Stimulated activated CD4-positive, alpha-beta T cell treated with anti-CD3 and anti-CD28 coated beads, TNF-alpha, amount 100 ng/mL, for 48 hours (primary cell): ENCODE measurements at places on chromosomes 12 and 14.

DNA sequence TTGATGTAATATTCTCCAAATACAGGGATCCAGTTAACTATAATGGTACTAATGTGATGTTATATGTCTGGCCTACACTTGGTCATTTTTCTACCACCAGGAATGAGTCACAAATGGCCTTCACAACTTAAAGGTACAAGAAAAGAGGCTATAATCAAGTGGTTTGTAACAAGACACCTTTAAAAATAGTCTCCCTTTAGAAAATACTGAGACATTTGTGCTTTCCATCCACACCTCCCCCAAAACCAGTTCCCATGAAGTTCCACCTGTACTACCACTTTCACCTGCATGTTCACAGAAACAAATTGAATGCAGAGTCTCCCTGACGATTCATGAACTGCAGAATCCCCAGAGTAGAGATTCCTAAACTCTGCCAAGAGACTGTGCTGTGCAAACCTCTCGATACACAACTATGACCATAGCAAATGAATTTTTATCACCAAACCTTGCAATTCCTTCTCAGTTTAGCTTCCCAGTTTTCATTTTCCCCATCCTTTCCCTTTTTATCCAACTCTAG, 6.0 kb downstream of the BTG1 start:
- no peak for DNase-seq

GRCh38 chr12:84802161-84802560, 110.4 kb downstream of the SLC6A15 start:
- no peak for DNase-seq

DNA sequence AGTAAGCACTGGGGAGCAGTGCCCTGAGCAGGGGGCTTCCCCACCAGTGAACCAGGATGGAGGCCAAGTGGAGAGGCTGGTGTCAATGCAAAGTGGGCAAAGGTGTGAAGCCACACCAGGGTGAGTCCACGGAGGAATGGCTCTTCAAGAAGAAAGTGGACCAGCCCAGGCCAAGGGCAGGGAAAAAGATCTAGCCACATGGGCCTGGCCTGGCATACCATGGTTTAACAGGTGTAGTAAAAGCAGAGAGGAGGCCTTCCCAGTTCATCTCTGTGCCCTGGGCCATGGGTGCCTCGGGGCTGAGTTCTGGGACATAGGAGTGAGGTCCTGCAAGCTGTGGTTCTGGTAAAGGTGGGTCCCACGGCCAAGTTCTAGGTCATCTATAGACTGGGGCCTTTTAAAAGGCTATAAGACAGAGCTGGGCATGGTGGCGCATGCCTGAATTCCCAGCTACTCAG, 153.4 kb downstream of the DPF3 start:
- DNase-seq, result no peak

- no peak for DNase-seq
Observed at GRCh38 chr14:61513986-61514830, 181.1 kb upstream of the HIF1A start.

GRCh38 chr12:92378682-92379479, 233.2 kb upstream of the BTG1 start:
- no peak for DNase-seq

- no peak for DNase-seq
Observed at GRCh38 chr12:52351196-52352059, 15.9 kb downstream of the KRT85 start.

- no peak for DNase-seq
Observed at GRCh38 chr12:49664591-49665239, 41.4 kb downstream of the PRPF40B start.

DNA sequence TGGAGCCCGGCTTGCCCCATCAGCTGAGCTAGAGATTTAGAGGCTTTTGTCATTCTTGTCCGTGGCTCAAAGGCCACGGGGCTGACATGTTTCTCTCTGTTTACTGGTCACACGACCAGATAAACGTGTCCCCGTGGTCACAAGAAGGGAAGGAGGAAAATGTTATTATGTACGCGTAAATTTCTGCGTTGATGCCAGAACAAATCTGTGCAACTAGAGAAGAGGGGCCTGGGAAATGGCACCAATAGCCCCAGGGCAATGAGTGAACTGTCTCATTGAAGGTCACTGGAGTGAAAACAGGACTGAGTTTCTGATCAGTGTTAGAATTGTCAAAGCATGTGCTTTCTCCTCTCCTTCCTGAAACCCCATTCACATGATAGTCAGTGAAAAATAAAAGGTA, 25.3 kb downstream of the OAS2 start:
- no peak for DNase-seq

DNA sequence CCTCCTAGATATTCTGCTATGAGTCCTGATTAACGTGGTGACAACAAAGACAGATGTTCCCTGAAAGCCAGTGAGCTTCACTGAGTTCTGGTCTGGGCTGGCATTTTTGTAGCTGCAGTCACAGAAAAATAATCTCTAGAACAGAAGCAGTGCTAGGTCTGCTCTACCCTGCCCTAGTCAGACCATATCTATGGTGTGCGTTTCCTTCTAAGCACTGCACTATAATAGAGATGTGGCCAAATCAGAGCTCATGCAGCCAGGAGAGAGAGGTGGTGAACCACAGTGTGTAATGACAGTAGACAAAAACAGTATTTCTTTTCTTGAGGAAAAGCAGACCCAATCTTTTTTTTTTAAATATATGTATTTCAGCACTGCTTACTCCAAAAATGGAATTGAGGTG, 76.3 kb downstream of the CMAS start:
- no peak for DNase-seq

- no peak for DNase-seq
Observed at GRCh38 chr12:109461846-109462756, 15.0 kb downstream of the KCTD10 start.

- DNase-seq, result no peak
Observed at GRCh38 chr12:89470741-89471509, 53.7 kb downstream of the GALNT4 start.

GRCh38 chr12:108989376-108989775, 31.5 kb downstream of the SVOP start:
- no peak for DNase-seq

DNA sequence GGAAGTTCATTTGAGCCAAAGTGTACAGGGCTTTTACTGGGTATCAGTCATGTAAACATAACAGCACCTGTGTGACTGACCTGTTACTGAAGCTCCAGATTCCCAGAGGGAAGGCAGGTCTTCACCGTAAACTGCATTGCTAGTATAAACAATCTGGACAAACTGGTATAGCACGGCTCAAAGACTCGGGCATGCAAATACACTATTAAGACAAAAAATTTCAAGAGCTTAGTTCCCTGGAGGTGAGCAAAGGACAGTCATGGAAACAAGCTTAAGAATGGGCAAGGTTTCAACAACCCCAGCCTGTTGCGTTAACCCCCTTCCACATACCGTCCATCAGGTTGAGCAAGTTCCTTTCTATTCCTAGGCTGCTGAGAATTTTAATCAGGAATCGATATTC, 9.4 kb downstream of the PARP11 start:
- DNase-seq, result no peak

- no peak for DNase-seq
Observed at GRCh38 chr12:47714826-47715386, 9.1 kb upstream of the RPAP3 start.

DNA sequence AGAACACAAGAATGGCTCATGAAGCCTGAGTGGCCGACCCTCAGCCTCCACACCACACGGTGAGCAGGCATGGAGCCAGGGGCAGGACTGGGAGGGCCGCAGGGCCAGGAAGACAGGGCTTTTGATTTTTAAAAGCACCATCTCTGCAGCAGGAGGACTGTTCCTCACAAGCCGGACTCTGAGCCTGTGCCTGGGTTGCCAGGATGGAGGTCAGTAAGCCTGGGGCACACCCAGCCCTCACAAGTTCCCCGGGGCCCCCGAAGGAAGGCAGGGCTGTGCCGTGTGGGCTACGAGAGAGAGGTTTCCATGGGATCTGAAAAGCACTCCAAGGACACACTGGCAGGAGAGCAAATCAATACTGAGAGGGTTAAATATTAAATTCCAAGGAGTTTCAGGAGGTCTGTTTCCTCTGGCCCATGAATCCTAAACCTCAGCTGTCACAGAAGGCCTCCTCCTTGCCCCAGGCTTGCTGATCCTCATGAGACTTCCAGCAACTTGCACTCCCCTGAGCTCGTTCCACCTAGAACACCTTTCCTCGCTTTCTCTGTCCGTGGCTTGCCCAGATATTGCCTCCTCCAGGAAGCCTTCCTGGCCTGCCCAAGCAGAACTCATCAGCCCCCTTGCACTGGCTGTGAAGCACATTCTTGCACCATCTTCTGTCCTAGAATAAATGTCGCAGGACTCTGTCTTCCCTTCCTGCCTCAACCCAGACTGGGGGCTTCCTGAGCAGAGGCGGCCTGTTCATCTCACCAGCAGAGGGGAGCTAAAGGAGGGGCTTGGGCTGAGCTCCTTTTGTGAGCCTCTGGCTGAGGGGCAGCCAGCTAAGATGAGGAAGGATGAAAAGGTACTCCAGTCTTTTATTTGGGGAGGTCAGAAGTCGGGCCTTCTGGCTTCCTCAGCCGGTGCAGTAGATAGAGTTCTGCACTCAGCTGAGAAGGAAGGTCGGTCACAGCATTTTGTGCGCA, 64.6 kb downstream of the CCDC88C start:
- no peak for DNase-seq

DNA sequence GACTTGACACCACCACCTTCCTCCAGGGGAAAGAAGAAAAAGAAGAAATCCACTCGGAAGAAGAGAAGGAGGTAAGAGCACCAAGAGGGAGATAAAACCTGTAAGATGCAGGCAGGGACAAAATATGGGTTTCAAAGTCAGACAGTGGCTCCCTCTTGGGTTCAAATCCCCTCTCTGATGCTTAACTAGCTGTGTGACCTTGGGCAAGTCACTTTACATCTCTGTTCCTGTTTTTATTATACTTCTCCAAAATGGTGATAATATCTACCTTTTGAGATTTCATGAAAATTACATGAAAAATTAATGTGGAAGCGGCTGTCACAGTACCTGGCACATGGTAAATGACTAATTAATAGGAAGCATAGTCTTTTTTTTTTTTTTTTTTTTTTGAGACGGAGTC, 64.4 kb upstream of the HSPB8 start:
- DNase-seq, result no peak
